ENCODE measurements at places on chromosomes 7 and 10.
A peak's percentile ranks its signal among the peaks of the same experiment; 100 is the strongest.

- DNase-seq, result no peak
Observed at GRCh38 chr10:6146921-6147320, 55.8 kb upstream of the PFKFB3 start.

- no peak for DNase-seq
Observed at GRCh38 chr7:69395061-69395714, 203.1 kb upstream of the AUTS2 start.

DNA sequence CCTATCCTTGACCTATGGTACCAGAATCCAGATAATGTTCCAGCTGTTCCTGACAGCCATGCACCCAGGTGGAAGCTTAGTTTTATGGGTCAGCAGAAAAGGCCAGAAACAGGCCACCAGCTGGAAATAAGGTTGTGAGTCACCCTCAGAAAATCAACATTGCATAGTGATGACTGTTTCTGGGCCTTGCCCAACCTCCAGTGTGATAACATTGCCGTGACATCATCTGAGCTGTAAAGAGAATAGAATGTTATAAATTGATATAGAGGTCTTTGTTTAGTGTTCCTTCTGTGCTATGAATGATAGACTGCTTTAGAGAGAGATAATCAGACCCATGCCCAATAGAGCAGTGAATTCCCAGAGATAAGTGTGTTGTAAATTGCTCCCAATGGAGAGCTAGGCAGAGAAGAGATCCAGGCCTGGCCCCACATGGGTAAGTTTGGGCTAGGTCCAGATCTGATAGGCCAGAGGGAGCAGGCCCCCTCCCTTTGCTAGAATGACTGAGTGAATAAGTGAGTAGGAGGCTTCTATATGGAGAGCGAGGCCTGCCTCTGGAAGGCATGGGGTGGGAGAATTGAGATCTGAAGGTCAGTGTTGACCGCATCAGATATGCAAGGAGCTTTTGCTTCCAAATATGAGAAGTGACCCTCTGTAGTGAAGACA, 14.2 kb upstream of the HPS1 start:
- DNase-seq, result peak; percentile 91

DNA sequence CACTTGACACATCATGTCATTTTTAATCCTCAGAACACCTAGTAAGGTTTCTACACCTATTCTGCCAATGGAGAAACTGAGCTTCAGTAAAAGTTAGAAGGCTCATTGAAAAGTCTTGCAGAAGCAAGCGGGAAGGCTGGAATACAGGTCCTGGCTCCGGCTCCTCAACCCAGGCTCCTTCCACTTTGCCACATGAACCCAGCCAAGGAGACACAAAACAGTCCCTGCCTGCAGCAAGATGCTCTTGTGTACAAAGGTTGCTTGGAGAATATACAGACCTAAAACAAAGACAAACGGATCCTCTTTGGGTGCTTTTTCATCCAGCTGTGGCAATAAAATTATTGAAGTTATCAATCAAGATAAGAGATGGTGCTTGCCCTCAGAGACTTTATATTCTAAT, 106.8 kb downstream of the SORBS1 start:
- no peak for DNase-seq

GRCh38 chr7:33458581-33458980, 329.2 kb downstream of the BBS9 start:
- DNase-seq, result no peak

DNA sequence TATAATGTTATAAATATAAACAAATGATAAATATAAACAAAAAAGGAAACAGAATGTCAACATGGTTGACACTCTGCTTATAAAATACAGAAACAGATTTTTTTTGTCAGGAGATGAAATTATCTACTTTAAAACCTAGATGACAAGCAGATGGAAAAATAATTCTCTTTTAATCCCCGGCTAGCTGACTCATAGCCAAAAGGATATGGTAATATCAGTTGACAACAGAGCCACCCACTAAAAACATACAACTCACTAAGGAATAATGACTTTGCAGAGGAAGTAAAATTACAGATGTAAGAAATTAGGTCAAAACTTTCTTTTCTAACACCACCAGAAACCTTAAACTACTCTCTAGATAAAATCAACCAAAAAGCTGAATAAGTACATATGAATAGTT, 131.1 kb upstream of the ABCB5 start:
- DNase-seq, result no peak

DNA sequence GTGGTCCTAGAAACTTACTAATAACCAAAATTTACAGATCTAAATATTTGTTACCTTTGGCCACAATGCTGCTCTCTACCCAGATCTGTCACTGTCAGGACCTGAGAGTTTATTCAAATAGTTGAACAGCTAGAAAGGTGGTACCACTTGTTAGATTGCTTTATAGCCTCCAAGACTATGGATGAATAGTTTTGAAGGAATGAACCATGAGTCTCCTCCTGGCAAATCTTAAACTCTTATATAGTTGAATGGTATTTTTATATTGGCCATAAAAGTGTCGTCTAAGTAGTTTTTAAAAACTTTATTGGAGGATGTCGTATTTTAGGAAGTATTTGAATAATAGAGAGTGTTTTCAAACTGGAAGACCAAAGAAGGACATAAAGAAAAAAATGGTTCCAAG, 178.7 kb downstream of the AHR start:
- no peak for DNase-seq

DNA sequence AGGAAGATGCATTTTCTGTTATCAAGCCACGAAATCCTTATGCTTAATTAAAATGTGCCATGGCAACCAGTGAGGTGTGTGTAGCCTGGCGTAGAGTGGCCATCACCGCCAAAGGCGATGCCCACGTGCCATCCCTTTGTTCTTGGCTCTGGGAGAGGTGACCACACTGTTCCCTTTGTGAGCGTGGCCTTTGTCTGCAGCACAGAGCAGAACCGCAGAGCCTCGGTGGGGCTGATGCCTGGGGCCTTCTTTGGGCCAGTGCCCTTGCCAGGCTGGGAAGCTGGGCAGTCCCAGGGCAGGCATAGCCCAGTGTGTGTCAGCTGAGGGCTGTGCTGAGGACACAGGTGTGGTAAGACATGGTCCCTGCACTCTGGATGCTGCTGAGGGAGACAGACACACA, 48.3 kb downstream of the BUB3 start:
- no peak for DNase-seq

GRCh38 chr10:77698267-77698931, 60.8 kb upstream of the KCNMA1 start:
- no peak for DNase-seq

GRCh38 chr7:44964831-44965440, 13.9 kb downstream of the MYO1G start:
- no peak for DNase-seq

- no peak for DNase-seq
Observed at GRCh38 chr7:19110026-19110730, 7.3 kb downstream of the TWIST1 start.

DNA sequence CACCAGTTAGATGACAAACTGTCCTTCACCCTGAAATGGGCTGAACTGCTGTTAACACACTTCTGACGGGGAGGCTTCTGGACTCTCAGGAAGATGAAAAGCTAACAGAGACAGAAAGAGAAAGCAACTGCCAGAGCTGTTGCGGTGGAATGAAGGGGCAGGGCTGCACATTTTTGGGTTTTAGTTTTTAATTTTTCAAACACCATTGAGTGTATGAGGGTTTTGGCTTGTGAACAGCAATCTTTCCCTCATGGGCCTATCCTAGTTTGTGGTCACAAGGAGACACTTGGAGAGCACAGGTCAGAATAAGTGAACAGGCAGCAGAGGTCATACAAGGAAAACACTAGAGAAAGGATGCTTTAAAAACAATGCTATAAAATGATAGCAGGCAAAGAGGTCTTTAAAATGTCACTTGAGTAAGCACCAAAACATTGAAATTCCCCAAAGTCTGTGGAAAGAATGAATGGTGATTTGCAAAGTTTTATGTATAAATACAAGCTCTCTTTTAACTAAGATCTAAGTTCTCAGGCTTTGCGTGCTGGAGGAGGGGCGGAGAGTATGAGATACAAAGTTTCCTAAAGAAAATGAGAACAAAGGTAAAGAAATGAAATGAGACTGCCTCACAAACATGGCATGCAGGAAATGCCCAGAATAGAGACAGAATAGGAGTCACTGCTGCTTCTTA, 101.4 kb upstream of the GLI3 start:
- no peak for DNase-seq

DNA sequence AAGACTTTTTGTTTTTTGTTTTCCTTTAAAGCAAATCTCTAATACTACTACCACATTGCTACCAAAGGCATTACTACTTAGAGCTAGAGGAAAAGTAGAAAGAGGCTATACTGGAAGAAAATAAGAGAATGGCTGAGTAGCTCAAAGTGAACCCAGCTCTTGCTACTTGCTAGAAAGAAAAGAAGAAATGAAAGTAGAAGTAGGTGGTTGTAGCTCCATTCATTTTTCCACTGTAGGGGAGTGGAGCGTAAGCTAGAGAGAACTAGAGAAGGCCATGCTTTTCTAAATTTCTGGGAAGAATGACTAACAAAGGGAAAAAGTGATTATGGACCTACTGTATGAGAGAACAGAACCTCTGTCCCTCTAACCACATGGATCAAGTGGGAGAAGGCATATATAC, 184.4 kb downstream of the PON1 start:
- DNase-seq, result no peak

DNA sequence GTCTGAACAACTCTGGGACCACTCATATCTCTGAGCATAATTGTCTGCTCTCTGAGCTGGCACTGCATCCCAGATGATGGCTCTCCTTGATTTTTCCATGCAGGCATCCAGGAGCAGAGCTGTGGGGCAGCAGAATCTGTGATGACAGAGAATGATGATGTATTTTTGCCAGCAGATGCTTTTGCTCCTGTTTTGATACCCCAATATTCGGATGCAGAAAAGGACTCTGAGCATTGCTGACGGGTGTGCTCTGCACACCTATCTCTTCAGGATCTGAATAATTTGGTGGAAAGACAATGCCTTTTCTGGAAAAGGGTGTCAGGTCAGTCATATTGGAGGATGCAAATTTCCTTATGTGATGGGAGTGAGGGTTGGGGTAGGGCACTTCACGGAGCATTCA, 735.9 kb downstream of the KCNMA1 start:
- DNase-seq, result no peak

DNA sequence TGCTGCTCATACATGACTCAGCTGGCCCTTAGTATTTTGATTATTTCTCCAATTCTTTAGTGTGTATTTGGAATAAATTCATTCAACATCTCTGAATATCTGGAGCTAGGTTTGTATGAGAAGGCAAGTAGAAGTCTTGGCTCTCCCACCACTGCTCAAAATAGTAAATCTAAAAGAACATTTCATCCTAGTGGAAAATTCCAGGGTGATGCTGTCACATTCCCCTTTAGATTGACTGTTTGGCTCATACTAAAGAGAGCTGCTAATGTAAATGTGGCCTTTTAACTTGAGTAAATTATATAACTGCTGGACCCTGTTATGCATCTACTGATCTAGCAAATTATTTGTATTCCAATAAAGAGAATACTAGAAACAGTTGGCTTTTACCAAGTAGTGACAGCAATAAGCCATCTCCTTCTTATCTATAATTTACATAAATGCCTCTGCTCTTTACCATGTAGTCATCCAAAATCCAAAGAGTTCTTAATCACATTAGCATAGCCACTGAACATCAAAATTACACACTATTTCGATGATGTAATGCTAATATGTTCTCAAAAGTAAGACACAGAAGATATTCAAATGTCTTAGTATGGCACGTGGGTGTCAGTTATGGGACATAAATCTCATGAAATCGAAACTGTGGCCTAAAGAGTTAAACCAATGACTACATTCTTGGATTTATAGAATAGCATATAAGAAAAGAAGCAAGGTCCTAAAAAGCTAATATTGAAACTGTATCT, 86.9 kb upstream of the KCND2 start:
- DNase-seq, result no peak

GRCh38 chr7:98869027-98869596, 702 bp downstream of the TMEM130 start:
- DNase-seq, result no peak

- DNase-seq, result no peak
Observed at GRCh38 chr10:37976880-37977203, 395 bp upstream of the ZNF25 start.

DNA sequence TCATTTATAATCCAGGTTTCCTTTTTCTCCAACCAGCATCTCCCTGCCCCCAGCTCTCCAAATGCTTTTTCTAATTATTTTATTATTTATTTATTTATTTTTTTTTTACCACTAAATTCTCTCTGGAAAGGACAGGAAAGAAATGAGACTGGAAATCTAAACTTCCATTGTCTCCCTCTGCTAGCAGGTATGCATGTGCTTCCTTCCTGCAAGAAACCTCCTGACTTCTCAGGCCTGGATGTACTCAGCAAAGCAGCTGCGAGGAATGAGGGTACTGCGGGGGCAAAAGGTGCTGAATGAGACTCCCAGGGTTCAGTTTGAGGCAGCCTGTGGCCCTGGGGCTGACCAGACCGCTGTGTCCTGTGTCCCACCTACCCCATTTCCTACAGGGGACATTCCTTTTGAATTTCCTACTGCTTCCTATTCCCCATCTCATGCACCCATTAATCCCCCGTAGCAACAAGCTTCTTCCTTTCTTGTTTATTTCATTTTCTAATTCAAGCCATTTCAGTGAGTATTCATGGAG, 324.6 kb upstream of the IGFBP3 start:
- DNase-seq, result no peak

DNA sequence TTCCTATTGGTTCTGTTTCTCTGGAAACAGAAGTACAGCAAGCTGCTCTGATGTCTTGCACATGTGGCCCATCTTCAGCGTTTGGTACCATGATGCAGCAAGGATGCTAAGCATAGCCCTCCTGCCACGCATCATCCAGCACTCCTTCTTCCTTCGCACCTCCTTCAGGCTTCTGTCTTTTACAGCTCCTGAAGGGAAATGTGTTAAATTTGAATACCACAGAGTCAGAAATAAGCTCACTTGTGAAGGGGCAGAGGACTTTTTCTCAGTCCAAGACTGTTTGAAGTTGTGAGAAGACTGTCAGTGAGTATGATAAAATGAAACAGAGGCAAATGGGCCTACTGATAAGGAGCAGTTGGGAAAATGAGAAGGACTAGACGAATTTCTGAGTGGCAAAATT, 20.7 kb downstream of the TSPAN13 start:
- DNase-seq, result no peak

DNA sequence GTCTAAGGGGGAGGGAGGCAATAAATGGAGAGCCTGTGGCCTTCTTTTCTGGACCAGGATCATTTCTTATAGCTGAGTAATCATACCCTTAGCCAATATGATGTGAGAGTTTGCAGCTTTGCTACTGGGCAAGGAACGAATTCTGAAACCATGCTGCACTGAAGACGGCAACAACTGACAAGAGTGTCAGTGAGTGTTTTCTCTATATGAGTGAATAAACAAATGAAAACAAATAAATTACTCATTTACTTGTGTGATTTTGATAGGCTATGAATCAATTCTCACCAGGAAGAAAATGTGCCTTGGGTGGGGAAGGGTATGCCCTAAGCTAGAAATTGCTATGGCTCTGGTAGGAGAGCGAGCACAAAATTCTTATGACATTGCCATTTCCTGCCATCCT, 79.4 kb upstream of the LRRN3 start:
- no peak for DNase-seq

DNA sequence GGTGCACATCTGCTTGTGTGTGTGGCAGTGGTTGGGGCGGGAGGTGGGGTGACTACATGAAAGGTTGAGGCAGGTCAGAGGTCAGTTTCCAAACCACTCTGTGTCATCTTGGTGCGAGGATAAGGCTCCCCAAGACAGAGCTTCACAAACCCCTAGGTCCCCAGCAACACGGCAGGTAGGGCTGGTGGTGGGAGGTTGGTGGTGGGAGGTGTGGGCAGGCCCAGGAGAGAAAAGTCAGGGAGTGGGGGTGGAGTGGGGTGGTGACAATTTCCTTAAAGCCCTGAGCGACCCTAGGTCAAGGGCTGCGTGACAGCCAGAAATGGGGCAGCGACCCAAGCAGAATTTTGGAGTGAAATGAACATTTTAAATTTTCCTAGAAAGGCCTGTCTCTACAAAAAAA, 1.6 kb upstream of the STRA8 start:
- DNase-seq, result no peak

GRCh38 chr7:132226046-132226956, 350.0 kb downstream of the PLXNA4 start:
- DNase-seq, result no peak

Data from RKO (cell line).